ENCODE measurements at places on chromosomes 4 and X.

DNA sequence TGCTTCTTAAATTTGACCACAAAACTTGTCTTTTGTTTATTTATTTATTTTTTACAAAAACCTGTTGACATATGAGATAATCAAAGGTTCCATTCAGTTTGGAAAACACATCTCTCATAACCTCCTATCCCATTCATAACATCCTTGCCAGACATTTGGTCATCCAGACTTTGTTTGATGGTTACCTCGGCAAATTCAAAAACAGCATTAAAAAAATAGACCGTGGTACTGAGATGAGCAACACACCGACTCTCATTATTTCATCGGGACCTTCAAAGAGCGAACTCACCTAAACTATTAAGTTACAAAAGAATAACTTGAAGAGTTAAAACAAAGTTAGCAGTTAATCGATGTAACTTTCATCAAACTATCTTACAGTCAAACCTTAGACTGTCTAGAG lies 85.8 kb upstream of the RPS6KA3 start:
- DNase-seq, result no peak

DNA sequence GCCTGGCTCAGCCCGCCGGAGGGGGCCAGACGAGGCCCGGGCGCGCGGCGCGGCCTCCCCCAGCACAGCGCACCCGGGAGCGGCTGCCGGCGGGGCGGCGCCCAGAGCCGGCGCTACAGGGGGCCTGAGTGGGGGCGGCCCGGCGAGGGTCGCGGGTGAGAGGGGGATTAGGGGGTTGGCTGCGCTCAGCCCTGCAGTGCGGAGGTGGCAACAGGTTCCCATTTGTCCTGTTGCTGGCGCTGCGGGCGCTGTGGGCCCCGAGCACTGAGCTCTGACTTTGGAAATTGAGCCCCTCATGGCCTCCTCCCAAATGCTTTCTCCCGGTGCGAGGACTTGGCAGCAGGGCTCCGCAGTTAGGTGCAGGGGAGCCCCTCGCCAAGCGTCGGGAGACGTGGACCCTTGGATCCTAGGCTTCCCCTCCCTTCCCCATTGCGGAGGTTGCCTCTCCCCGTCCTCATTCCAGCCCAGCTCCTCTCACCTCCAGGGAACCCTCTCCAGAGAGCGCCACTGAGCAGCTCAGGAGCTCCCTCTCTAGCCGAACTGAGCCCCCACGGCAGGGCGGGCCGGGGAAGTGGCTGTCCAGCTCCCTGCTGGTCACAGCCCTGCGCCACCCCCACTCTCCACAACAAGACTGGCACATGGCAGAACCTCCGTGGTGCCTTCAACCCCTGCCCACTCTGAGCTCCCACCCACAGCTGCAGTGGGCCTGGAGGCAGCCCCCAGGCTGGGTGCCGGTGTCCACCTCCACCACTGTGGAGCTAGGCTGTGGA lies 2.5 kb upstream of the DUSP9 start:
- no peak for DNase-seq

DNA sequence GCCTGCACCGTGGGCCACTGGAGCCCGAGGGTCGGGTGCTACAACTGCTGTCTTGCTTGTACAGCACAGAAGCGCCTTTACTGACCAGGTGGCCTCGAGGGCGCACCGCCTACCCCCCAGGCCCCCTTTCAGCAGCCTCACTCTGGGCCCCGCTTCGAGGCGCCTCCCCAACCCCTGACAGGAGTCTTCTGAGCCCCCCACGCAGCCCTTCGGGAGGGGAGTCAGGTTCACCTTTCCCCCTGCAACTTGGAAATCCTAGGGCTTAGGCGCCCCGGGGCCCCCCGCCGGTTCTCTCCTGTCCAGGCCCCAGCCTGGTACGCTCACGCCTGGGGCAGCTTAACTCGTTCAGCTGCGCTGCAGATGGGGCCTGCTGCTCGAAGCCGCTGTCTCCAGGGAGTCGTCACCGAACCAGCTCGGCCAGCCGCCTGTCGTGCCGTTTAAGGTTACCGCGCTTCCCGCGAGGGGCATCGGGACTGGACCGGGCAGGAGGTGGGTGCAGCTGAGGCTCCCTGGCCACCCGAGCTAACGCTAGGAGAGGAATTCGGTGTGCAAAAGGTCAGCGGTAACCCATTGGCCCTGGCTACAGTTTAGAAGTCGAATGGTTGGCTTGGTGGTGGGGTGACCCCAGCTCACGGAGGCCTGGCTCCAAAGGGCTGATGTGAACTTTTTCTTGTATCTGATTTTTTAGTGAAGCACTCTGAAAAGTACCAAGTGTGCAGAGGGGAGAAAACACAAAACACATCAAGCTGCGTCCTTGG lies 58.9 kb upstream of the BCOR start:
- DNase-seq, result no peak

DNA sequence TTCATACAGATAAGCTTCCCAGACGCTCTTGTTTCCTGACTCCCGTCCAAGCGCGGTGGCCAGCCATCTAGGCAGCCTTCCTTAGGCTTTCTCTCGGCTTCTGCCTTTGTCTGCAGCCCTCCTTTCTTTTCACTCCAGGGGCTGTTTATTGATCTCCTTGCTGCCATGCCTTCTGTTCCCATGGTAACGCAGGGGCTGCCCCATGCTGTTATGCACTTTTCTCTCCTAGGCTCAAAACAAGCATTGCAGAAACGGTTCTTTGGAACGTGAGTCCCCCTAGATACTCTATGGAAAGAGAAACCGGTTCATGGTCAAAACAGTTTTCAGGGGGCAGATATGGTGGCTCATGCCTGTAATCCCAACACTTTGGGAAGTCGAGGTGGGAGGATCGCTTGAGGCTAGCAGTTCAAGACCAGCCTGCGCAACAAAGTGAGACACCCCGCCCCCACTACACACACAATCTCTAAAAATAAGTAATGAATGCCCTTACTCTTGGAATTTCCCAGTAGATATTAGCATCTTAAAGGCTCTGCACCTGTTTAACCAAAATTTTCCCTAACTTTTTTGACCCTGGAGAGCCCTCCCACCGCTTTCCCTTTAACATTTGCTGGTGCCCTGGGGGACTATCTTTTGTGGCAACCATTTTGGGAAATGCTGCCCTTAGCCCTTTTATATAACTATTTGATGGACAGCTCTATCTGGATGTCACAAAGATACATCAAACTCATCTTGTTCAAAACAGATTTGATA lies 53.9 kb upstream of the ZNF157 start:
- DNase-seq, result no peak

DNA sequence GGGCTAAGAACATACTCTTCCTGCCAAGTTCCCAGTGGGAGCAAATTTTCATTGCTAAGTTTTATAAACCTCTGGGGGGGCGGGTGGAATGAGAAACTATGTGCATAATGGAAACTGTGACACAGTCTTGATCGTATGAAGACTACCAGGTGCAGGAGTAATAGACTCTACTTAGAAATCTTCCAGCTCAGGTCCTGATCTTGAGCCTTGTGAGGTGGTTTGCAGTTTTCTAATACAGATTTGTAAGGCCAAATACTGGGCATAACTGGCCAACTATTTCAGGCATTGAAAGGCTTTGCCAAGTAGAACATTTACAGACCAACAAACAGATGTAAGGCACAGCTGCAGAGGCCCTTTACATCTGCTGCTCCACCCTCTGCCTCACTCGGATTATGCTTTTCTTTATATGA lies 89.7 kb upstream of the CBR4 start:
- no peak for DNase-seq

GRCh38 chr4:82036181-82036580 lies 337.6 kb downstream of the HNRNPD start:
- no peak for DNase-seq

- DNase-seq, result peak; percentile 14
These were observed 775 bp downstream of the KCTD8 start for GRCh38 chr4:44447563-44448504.

- no peak for DNase-seq
These were observed 142.0 kb upstream of the NUDT6 start for GRCh38 chr4:123064390-123064789.

DNA sequence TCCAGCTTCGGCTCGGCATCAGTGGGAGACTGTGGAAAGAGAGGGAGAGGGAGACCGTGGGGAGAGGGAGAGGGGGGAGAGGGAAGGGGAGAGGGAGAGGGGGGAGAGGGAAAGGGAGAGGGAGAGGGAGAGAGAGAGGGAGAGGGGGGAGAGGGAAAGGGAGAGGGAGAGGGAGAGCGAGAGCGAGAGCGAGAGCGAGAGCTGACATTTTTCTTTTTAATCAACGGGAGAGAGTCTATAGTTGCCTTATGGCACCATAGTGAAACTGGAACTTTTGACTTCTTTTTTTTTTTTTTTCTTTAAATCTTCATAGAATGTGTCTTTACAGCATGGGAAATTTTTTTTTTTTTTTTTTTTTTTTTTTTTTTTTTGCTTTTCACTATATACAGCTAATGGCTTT lies 94.7 kb upstream of the NUDT6 start:
- no peak for DNase-seq
